ENCODE measurements at places on chromosomes 7 and 10. TPM values are rescaled to one million over a fixed set of nuclear protein-coding genes. Genes with fewer than 3 reads are reported as not detected.

The PNLIP gene
- polyA plus RNA-seq, result 0.12 TPM

The COL13A1 gene
- polyA plus RNA-seq, result 9.6 TPM

The PPP1R3C gene
- 39.6 TPM for polyA plus RNA-seq

The OR6B1 gene
- polyA plus RNA-seq, result not detected

The NEUROD6 gene
- polyA plus RNA-seq, result 1.6 TPM

The NPC1L1 gene
- polyA plus RNA-seq, result 63.9 TPM

All from large intestine (tissue), 12 donors.